ENCODE measurements at places on chromosomes 1 and 21.

GRCh38 chr1:228456252-228457016 is 30.7 kb upstream of the RNF187 start:
- no peak for DNase-seq

DNA sequence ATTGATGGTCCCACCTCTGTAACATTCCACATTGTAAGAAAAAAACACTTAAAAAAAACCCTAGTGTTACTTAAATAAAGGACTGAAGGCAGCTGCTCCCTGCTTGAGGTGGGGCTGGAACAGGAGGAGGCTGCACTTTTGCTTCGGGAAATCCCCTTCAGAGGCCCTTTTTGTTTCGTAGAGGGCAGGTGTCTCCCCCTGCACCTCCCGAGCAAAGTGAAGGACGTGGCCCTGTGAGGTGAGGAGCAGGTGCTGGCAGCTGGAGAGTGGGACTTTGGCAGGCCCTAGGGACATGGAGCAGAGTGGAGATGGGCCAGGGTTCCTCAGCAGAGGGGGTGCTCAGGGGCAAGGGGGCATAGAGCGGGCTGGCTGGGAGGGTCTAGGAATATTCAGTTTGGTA is 33.4 kb upstream of the WNT4 start:
- no peak for DNase-seq

- DNase-seq = no peak
Measured at GRCh38 chr1:171355727-171356126, 41.7 kb downstream of the FMO4 start.

DNA sequence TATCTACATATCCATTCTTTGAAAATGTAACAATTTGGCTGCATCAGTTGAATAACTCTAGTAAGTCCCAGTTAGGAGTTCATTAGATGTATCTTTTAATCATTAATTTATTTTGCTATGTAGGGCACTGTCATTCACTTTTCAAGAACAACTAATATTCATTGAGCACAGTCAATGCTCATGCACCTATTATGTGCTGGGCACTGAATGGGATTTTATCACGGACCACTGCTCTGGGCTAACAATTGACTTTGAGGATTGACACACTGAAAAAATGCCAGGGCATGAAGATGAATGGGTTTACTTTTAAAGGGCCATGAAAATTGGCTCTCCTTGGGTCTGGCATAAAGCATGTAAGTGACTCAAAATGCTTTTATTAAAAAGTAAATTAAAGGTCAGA is 375.2 kb downstream of the PLPP3 start:
- no peak for DNase-seq

- DNase-seq = no peak
Measured at GRCh38 chr1:179810367-179810715, 67.2 kb downstream of the FAM163A start.

DNA sequence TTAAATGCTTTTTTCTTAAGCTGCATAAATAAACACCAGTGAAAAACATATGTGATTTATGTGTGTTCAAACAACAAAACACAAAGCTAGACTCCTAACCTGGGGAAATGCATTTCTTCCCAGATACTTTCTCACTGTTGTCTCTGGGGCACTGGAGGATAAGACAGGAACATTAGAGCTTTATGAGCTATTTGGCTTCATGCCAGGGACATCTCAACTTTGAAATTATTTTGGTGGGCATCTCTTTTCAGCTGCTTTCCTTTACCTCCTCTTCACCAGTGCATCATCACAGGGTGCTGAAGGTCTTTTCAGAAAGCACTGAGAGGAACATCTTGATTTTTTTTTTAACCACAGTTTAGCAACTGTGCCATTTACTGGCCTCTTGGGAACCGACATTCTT is 212.9 kb downstream of the DNM3 start:
- DNase-seq = no peak

DNA sequence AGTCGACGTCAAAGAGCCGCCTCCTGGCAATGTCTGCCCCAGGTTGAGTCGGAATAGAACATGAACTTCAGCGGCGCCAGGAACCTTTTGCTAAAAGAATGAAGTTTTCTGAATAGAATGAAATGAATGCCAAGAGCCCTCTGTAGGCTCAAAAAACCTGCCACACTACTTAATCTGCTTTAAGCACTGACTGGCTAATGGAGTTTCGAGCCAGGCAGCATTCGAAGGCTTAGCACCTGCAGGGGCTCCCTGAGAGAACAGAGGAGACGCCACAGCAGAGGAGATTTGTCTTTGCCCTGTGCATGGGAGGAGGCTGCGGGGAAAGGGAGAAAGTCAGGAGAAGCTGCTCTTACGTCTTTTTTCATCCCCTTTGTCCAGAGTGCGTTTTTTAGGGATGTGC is 641.7 kb downstream of the AJAP1 start:
- DNase-seq = no peak

DNA sequence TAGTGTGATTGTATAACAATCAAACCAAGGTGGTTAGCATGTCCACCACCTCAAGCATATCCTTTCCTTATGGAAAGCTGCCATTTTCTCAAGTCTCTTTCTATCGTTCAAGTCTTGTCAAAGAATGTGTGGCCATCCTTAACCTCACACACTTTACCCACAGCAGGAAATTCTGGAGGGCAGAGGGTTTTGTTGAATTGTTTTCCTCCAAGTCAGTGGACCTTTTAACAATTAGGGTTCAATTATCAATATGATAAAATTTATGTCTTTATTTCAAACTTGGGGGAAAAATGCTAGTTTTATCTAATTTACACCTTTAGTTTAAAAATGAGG is 14.2 kb upstream of the PTPRC start:
- DNase-seq = no peak

- DNase-seq = no peak
Measured at GRCh38 chr1:110880708-110881374, 7.9 kb downstream of the CD53 start.

Data from fibroblast of the conjunctiva (primary cell).